ENCODE measurements at places on chromosomes 13 and 19. TPM values are rescaled to one million over a fixed set of nuclear protein-coding genes. Genes with fewer than 3 reads are reported as not detected.
A peak's percentile ranks its signal among the peaks of the same experiment; 100 is the strongest.

The TINCR gene
- 0.48 TPM for total RNA-seq

The SIX5 gene
- total RNA-seq = 18.0 TPM

The SLC10A2 gene
- total RNA-seq = not detected

The CEACAM8 gene
- total RNA-seq = 0.13 TPM

The IZUMO2 gene
- total RNA-seq = not detected

The PRSS57 gene
- not detected for total RNA-seq

The KLC3 gene
- not detected for total RNA-seq

The POSTN gene
- total RNA-seq = 42.2 TPM

The LPAR6 gene
- 36.6 TPM for total RNA-seq

The NBEA gene
- total RNA-seq = 3.7 TPM

The FAM216B gene
- not detected for total RNA-seq

The CEACAM21 gene
- total RNA-seq = 2.1 TPM

DNA sequence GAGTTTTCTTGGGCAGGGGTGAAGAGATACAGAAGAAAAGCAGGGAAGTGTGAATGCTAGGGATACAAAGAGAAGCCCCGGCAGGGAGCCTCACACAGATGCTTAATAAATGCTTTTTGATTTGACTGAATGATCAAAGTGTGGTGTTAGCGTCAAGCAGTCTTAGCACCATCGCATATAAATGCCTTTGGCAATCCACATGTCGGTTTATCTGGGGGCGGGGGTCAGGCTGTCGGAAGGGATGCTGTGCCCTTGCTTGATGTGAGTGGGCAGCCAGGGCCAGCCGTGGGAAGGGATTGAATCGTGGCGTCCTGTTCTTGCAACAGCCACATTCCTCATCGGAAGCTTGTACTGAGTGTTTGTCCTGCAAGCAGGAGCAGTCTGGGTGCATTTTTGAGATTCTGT is 173.1 kb downstream of the LACC1 start:
- DNase-seq = no peak

GRCh38 chr19:40284251-40284500 is 969 bp downstream of the AKT2 start:
- DNase-seq = no peak

GRCh38 chr13:109331011-109331433 is 455.4 kb downstream of the IRS2 start:
- DNase-seq = no peak

- no peak for DNase-seq
Observed at GRCh38 chr19:9306443-9306842, 3.2 kb downstream of the ZNF699 start.

DNA sequence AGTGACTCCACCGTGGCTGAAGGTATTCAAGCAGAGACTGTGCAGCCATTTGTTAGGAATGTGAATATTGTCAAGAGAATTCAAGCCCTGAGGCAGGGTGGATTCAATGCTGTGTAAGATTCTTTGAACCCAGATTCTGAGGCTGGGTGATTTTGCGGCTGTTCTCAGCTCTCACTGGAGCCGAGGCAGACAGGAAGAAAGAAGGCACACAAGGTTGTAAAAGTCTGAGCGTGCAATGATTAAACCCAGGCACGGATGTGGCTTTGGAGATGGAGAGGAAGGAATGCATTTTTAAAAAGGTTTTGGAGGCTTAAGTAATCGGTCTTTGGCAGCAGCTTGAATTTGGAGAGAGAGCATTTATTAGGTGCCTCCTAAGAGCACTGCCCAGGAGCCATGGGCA is 187.9 kb downstream of the KATNAL1 start:
- peak; percentile 4 for DNase-seq

DNA sequence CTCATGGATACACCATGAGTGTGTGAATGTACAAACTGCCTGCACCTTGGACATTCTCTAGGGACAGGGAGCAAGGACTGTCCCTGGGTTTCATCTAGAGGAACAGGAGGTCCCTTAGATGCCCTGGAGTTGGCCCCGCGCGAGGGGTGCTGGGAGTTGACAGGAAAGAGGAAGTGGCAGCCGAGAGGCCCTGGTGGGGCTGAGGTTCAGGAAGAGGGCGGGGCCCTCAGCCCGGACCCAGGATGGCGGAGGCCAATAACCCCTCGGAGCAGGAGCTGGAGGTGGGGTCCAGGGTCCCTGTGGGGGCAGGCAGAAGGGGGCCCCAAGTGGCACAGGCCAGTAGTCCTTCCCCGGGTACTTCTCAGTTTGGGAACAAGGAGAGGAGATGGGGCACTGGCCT is 6.9 kb downstream of the PKN1 start:
- peak; percentile 93 for DNase-seq

- DNase-seq = no peak
Observed at GRCh38 chr19:55687281-55688201, 12.5 kb downstream of the EPN1 start.

- no peak for DNase-seq
Observed at GRCh38 chr19:22882797-22883196, 50.7 kb downstream of the ZNF723 start.

- DNase-seq = no peak
Observed at GRCh38 chr13:20142023-20142926, 18.6 kb downstream of the GJA3 start.

DNA sequence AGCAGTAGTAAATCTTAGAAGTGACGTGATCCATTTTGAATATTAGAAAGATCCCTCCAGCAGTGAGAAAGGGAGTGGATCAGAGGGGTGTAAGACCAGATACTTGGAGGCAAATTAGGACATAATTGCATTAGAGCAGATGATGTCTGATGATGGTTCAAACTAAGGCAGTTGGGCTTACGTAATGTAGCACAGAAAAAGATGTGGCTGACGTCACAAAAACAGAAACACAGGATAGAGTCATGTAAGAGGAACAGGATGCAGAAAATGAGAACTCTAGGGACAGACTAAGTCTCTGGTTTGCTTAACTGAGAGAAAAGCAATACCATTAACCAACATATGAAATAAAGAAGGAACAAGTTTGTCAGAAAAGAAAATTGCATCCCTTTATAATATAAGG is 392.5 kb upstream of the DACH1 start:
- DNase-seq = no peak

GRCh38 chr13:47094734-47095434 is 198.0 kb upstream of the HTR2A start:
- DNase-seq = no peak

GRCh38 chr19:3336680-3337523 is 29.5 kb upstream of the NFIC start:
- DNase-seq = peak; percentile 93

GRCh38 chr19:33052352-33052972 is 12.2 kb downstream of the RHPN2 start:
- DNase-seq = no peak

- no peak for DNase-seq
Observed at GRCh38 chr19:3397266-3398022, 31.1 kb downstream of the NFIC start.

- no peak for DNase-seq
Observed at GRCh38 chr19:14031719-14032480, at the start of gene IL27RA. Gene IL27RA, plus strand, starts transcription at chr19:14031762. Its CDS starts 111 bp downstream, at chr19:14031873.

- DNase-seq = no peak
Observed at GRCh38 chr13:80131204-80131603, 209.7 kb downstream of the SPRY2 start.

GRCh38 chr13:42458193-42458592 is 115.8 kb upstream of the TNFSF11 start:
- no peak for DNase-seq

- peak; percentile 91 for DNase-seq
Observed at GRCh38 chr19:34364830-34365462, at the start of gene GPI. Gene GPI, plus strand, starts transcription at chr19:34365196. Its CDS starts 71 bp downstream, at chr19:34365267.

DNA sequence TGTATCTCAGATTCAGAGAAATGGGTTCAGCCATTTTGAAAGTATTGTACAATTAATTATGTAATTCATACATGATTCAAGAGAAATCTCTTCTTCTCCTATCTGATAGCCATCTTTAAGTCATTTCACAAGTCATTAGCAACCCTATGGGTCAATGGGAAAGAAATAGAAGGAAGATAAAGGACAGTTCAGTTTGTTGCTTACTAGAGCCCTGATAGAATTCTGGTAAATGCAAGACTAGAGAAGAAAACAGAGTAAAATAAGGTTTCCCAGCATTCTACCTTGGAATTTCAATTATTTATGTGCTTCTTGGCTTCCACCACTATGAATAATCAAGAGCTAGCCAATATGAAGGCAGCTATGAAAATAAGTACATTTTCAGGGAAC is 117.7 kb downstream of the LHFPL6 start:
- DNase-seq = no peak

DNA sequence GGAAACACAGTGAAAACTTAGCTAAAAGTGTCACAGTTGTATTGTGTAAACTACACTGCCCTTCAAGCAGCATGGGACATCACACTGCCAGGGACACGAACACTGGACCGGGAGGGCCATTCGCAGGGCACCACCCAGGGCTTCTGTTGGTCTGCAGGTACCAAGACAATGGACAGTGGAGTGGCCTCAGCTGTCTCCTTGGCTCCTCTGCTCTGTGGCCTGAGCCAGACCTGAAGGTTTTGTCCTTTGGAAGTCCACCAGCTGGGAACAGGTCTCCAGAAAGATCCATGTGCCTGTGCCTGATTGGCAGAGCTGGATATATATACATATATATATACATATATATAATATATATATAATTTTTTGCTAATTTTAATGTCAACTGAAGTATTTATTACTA is 149.8 kb downstream of the ZNF536 start:
- no peak for DNase-seq

DNA sequence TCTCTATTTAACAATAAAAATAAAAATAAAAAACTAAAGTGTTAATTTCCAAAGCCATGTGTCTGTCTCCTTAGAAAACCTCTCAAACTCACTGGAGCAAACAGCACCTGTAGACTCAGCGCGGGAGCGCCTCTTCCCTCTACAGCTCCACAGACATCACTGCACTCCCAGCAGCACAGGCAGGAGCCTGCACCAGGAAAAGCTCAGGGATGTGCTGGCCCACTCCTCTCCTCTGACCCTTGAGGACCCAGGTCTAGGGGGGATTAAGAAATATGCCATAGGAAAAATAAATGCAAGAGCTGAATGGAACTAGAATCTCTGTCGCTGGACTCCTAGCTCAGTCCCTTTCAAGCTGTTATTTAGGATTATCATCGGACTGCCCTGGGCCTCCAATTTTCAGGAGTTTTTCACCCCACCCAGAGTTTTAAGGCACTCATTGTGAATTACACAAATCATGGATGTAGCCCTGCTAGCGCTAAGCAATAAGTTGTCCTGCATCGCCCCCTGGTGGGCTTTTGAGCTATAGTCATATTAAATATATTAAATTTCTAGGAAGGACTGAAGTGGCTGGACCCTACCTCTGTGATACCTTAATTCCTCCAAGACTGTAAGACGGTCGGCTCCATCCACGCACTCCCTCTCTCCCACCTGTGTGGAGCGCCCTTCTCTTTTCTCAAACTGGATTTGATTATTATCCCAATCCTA is 333.9 kb downstream of the UQCRFS1 start:
- DNase-seq = no peak
